ENCODE measurements at places on chromosomes 4 and X.

DNA sequence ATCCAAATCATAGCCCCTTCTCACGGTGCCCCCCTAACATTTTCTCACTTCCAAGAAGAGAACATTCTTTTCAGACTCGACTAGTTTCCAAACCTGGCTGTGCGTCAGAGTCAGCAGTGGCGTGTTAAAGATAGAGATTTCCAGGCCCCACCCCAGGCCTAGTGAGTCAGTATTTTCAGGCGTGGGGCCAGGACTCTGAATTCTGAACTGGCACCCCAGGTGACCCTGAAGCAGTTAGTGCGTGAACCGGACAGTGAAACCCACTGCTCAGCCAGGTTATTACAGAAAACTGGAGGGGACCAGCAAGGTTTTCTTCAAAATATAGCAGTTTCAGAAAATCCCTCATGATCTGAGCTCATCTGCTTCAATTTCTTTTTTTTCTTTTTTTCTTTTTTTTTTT is 35.0 kb upstream of the BCOR start:
- no peak for DNase-seq

DNA sequence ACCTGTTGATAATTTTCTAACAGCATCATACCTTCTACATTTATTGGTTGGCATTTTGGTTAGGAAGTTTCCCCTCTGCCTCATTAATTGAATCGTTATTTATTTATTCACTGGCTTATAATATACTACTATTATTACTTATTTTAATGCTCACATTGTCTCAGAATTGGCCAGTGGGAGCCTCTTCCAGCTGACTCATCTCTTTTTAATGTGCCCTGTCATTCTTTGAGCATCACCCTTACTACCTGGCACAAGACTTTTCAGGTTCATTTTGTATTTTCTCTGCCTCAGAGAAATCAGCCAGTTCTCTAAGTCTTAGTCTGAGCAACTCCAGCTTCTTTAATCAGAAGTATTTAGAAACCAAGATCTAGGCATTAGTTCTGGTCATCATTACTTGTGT is 60.3 kb upstream of the PRRG3 start:
- DNase-seq: no peak

GRCh38 chr4:159608436-159608835 is 505.6 kb downstream of the RAPGEF2 start:
- no peak for DNase-seq

- no peak for DNase-seq
Observed at GRCh38 chr4:124055336-124055735, 657.2 kb downstream of the ANKRD50 start.

DNA sequence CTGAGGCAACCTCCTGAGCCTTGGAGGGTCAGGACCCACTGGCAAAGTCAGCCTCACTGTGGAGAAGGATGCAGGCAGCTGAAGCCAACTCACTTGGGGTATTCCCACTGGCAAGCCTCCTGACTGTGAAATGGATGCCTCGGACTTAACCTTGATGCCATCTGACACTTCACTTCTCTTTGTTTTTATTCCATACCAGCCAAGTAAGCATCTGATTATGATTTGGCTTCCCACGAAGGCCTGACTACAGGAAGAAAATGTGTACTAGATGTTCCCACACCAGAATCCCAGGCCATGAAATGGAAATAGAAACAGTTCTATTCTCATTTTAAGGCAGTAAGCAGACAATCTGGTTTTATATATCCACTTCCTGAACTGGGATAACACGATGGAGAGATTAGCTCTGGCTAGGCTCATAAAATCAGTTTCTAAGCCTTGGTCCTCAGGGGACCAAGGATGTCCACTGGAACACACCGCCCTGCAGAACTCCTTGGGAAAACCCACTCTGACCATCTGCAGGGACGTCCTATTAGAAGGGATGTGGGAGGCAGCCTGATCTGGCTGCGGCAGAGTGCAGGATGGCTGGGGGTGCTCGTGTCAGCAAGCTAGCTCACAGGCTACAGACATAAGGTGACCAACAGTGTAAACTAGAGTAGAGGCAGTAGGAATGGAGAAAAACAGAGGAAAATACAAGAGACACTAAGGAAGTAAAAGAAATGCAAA is 89.3 kb downstream of the TSPAN5 start:
- no peak for DNase-seq

- no peak for DNase-seq
Observed at GRCh38 chrX:4277122-4277521, 563.7 kb upstream of the PRKX start.

- no peak for DNase-seq
Observed at GRCh38 chr4:2932951-2933565, 30.1 kb downstream of the NOP14 start.

DNA sequence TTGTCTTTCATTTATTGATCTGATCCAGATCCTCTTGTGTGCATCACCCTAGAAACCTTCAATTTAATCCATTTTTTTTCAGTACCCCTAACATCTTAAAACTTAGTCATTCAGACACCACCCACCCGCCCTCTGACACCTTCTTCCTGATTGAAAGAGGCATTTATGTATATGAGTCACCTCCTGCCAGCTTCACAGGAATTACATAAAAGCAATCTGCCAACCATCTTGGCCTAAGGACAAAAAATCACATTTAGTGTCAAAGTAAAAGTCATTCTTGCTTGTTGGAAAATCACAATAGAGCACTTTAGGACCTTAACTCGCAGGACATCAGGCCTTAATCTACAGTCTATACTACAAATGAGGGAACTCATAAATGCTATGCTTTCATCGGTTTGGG is 52.1 kb downstream of the NDST3 start:
- DNase-seq: no peak

DNA sequence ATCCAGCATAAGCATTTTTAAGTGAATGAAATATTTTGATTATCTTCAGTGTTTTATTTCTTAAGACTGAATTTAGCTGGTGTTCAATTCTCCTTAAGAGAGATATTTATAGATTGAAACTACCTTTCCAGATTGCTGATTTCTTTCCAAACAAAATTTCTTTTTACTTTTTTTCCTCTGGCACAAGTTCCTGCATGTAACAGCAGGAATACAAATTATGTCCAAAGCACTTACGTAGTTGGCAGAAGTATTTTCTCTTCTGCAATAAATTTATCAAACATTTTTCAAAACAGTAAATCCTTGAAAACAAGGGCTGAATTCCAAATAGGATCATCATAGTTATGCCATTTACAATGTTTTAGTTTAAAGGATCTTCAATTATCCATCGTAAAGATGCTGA is 412.6 kb downstream of the IQCM start:
- DNase-seq: no peak

DNA sequence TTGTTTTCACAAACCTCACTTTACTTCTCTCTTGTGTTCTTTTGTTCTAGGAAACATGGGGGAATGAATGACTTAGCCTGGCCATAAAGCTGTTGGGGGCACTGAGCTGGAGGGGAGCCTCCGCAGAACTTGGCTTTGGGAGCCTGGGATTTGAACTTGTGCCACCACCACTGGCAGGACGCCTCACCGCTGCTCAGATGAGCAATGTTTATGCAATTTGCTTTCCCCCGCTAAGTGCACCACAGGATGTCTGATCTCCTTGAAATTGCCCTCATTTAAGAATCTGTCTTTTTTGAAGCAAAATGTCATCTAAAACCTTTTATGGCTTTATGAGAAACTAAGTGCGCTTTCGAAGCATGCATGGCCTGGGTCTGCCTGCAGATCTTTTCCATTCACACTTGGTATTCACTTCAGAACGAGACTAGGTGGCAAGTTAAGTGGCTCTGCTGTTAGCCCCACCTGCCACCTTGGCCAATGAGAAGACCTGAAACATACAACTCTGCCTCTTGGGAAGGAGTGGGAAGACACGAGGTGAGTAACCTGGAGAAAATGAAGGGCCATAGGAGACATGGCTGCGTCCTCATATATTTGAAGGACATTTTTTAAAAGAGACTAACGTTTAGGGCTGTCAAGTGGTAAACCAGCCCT is 119.3 kb downstream of the LDB2 start:
- DNase-seq: no peak

DNA sequence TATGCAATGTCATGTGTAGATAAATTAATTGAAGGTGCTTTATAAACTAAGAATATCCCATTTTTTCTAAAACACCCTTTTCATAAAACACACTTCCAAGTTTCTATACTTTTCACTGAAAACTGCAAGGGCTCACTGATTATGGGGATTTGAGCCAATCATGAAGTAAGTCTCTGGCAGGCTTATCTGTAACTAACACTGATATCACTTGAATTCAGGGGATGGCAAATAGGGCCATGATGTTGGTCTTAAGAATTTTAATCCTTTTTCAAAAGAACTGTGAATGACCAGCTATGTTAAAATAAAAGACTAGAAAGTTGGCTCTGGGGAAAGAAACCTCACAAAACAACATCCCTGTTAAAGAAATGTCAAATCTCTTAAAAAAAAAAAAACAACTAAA is 13.0 kb upstream of the SEC24D start:
- DNase-seq: no peak

- DNase-seq: no peak
Observed at GRCh38 chr4:152992027-152992426, 55.9 kb downstream of the FHDC1 start.

- no peak for DNase-seq
Observed at GRCh38 chrX:71650333-71650969, 16.9 kb upstream of the LOC101059915 start.

GRCh38 chr4:896216-896615 is 35.9 kb downstream of the GAK start:
- DNase-seq: no peak

DNA sequence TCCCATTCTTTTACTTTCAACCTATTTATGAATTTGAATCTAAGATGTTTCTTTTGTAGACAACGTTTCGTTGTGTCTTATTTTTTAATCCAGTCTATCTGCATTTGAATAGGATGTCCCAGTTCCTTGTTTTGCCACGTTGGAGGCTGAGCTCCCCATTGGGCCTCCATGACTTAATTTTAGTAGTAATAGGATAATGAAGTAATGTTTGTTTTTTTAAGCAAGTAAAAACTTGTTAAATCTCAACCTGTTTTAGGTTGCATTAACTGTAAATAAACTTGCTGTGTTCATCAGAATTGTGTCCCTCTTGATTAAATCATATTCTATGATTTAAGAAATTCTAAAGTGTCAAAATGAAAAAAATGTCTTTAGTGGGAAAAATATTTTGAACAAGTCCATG is 25.3 kb downstream of the SLAIN2 start:
- DNase-seq: no peak

- DNase-seq: no peak
Observed at GRCh38 chr4:65671372-65671771, 1.1 kb upstream of the EPHA5 start.

DNA sequence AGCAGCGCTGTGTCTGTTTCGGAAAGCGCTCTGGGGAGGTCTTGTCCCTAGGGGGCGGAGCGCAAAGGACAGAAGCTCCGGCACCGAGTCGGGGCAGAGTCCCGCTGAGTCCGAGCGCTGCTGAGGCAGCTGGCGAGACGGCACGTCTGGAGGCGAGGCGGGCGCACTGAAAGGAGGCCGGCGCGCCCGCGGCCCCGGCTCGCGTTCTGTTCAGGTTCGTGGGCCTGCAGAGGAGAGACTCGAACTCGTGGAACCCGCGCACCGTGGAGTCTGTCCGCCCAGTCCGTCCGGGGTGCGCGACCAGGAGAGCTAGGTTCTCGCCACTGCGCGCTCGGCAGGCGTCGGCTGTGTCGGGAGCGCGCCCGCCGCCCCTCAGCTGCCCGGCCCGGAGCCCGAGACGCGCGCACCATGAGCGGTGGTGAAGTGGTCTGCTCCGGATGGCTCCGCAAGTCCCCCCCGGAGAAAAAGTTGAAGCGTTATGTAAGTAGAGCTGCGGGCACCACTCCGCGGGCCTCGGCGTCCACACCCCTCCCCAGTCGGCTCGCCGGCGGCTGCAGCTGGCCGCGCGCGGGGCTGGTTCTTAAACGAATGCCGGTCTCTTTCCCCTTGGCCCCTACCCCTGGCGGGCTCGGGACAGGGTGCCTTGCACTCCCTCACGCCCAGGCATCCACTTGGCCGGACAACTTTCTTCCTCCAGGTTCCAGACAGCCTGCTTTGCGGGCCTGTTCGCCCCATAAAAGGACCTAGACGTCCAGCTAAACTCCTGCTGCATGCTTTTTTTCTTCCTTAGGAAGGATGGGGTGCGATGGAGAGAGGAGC is at the start of gene GAB1:
TSS of gene GAB1 (plus strand) at position 96 of the 819 bp plus-strand sequence. CDS start at position 409, 313 bp downstream.
- peak; percentile 89 for DNase-seq
